ENCODE measurements at places on chromosomes 13 and 19.

- H3K27ac ChIP-seq, result no peak overlapping the region
- no peaks in the 10 kb centered on the region for H3K36me3 ChIP-seq
- no peak overlapping the region for H3K4me3 ChIP-seq
- no peak for DNase-seq
- H3K4me1 ChIP-seq, result peaks cover 41% of the 10 kb centered on the region
Measured at GRCh38 chr19:19542507-19542906, 4.4 kb downstream of the CILP2 start.

DNA sequence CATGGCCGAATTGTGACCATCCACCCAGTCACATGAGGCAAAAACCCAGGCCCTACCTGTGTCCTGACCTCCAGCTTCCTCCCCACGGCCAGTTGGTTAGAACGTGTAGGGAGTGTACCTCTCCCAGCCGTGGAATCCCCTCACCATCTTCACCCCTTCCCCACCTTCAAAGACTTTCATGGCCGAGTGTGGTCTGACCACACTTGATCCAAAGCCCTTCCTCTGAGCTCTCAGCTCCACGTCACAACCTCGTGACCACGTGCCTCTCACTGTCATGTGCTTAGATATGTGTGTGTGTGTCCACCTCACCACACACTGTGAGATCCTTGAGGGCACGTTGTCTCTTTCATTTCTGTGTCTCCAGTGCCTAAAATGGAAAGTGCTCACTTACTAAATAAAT lies 48.6 kb upstream of the UBE2L5 start:
- H3K4me3 ChIP-seq, result no peak overlapping the region
- peaks cover 6% of the 10 kb centered on the region for H3K4me1 ChIP-seq
- H3K27ac ChIP-seq, result no peak overlapping the region
- DNase-seq, result no peak

- peak overlapping the region; percentile 74 for H3K4me3 ChIP-seq
- DNase-seq, result peak; percentile 93
Measured at GRCh38 chr19:11091703-11092153, 2.5 kb downstream of the LDLR start.

DNA sequence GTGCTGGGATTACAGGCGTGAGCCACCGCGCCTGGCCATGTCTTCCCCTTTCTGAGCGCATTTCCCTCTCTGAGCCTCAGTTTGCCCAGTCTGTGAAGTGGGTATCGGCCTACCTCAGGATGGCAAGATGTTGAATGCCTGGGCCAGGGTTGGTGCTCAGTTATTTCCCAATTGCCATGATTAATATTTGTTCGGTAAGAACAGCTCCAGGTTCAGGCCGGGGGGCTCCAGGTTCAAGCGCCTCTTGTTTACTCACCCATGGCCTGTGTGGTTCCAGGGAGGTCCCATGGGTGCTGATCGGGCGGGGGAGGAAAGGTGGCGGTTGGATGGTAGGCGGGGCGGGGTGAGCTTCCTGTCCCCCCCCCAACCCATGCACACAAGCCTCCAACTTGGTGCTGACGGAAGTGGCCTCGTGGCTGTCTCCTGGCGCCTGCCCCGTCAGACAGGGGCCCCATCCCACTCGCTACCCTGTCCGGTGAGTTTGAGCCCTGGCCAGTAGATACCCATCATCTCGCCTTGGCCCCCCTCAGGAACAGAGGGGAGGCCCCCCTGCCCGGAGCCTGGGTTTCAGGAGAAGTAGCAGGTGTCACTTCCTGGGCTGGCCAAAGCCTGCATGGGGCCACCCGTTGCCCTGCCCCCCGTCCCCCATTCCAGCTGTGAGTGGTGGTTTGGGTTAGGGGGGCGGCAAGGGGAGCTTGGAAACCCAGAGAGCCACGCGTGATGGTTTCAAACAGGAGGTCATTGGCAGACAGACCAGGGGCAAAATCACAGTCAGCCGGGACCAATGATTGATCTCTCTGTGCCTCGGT lies at the start of gene FCHO1:
TSS of gene FCHO1 (plus strand) at position 375 of the 809 bp plus-strand sequence. CDS start 3,688 bp downstream, outside the sequence.
- no peak for DNase-seq
- H3K27me3 ChIP-seq, result no peaks in the 10 kb centered on the region
- no peaks in the 10 kb centered on the region for H3K36me3 ChIP-seq
- no peak within 1 kb of the TSS for H3K27ac ChIP-seq
- H3K4me1 ChIP-seq, result peaks cover 11% of the 10 kb centered on the region

- H3K27ac ChIP-seq, result peak overlapping the region; percentile 59
- no peaks in the 10 kb centered on the region for H3K36me3 ChIP-seq
- no peaks in the 10 kb centered on the region for H3K27me3 ChIP-seq
- no peak for DNase-seq
Measured at GRCh38 chr19:15223649-15224361, 8.4 kb downstream of the EPHX3 start.

- no peaks in the 10 kb centered on the region for H3K27me3 ChIP-seq
- no peak overlapping the region for H3K4me3 ChIP-seq
- no peak for DNase-seq
- no peak overlapping the region for H3K27ac ChIP-seq
- H3K4me1 ChIP-seq, result no peaks in the 10 kb centered on the region
- peaks cover 7% of the 10 kb centered on the region for H3K36me3 ChIP-seq
Measured at GRCh38 chr19:33465834-33466233, 55.8 kb downstream of the PEPD start.

DNA sequence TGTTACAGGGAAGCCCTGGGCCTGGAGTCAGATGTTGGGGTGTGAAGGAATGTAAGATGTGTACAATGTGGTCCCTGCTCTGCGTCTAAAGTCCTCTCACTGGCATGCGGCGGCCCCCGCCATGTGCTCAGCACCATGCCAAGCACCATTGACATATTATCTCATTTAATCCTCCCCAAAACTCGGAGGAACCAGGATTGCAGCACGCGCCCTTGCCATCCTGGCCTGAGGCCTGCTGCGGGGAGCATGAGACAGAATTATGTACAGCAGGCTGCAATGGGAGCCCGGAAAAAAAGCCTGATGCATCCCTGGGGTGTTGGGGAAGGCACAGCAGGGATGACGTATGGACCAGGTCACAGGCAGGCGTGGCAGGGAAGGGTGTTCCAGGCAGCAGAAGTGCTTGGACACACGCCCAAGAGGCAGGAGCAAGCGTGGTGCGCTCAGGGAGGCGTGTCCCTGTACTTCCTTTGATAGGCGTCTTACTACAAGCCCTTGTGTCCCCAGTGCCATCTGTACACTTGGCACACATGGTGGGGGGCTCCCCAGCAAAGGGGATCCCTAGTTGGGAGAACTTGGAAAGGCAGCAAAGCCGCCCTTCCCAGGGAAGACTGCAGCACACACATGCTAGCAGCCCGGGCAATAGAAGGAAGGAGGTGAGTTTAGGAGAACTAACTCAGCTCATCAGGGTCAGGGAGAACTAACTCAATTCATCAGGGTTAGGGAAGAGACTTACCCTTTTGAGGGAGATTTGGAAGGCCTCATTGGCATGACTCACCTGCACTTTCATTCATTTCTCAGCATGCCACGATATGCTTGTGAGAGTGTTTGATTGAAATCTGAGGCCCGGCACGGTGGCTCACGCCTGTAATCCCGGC lies 3.4 kb downstream of the EVI5L start:
- no peak for DNase-seq
- no peaks in the 10 kb centered on the region for H3K27me3 ChIP-seq
- H3K4me1 ChIP-seq, result peaks cover 39% of the 10 kb centered on the region
- no peak overlapping the region for H3K27ac ChIP-seq

DNA sequence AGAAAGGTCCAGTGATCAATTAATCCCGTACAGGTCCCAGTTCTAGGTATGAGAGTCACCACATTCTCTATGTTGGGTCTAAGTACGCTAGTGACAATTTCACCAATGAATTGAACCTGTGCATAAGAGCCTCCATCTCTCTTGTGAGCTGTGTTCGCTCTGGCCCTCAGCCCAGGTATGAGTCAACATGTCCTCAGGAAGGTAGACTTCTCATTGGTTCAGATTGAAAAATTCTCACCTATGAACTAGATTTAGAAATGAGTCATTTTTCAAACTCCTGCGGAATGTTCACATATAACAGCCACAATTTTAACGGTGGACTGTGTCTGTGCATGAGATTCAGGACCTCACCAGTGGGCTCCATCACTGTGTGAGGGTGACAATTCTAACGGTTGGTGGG lies 12.7 kb upstream of the ZNF43 start:
- H3K27ac ChIP-seq, result no peak overlapping the region
- peaks cover 16% of the 10 kb centered on the region for H3K4me1 ChIP-seq
- no peak overlapping the region for H3K4me3 ChIP-seq
- DNase-seq, result no peak
- H3K36me3 ChIP-seq, result peaks cover 29% of the 10 kb centered on the region

GRCh38 chr13:70023516-70023915 lies 84.1 kb upstream of the ATXN8OS start:
- no peaks in the 10 kb centered on the region for H3K27me3 ChIP-seq
- DNase-seq, result no peak
- H3K36me3 ChIP-seq, result no peaks in the 10 kb centered on the region
- H3K4me3 ChIP-seq, result no peak overlapping the region

GRCh38 chr13:46168341-46168740 lies 13.6 kb downstream of the LCP1 start:
- H3K36me3 ChIP-seq, result no peaks in the 10 kb centered on the region
- H3K4me3 ChIP-seq, result no peak overlapping the region
- no peaks in the 10 kb centered on the region for H3K4me1 ChIP-seq
- H3K27ac ChIP-seq, result no peak overlapping the region
- H3K27me3 ChIP-seq, result no peaks in the 10 kb centered on the region
- no peak for DNase-seq

GRCh38 chr13:50691176-50691680 lies 152.3 kb downstream of the DLEU7 start:
- no peak for DNase-seq
- H3K4me3 ChIP-seq, result no peak overlapping the region
- H3K27ac ChIP-seq, result peak overlapping the region; percentile 16
- no peaks in the 10 kb centered on the region for H3K27me3 ChIP-seq

Measured in esophagus muscularis mucosa (tissue), 4 donors.